ENCODE measurements at places on chromosomes 12 and 14. TPM values are rescaled to one million over a fixed set of nuclear protein-coding genes. Genes with fewer than 3 reads are reported as not detected.
A peak's percentile ranks its signal among the peaks of the same experiment; 100 is the strongest.

GRCh38 chr12:39095636-39096330, 190.4 kb upstream of the CPNE8 start:
- DNase-seq, result no peak

DNA sequence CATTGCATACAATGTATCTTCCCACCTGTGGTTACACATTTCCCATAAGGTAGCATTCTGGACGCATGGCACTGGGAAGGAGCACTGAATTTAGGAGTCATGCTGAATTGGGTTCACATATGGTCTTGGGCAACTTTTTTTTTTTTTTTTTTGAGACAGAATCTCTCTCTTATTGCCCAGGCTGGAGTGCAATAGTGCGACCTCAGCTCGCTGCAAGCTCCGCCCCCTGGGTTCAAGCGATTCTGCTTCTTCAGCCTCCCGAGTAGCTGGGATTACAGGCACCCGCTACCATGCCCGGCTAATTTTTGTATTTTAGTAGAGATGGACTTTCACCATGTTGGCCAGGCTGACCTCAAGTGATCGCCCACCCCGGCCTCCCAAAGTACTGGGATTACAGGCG, 13.3 kb downstream of the DIP2B start:
- DNase-seq, result no peak

DNA sequence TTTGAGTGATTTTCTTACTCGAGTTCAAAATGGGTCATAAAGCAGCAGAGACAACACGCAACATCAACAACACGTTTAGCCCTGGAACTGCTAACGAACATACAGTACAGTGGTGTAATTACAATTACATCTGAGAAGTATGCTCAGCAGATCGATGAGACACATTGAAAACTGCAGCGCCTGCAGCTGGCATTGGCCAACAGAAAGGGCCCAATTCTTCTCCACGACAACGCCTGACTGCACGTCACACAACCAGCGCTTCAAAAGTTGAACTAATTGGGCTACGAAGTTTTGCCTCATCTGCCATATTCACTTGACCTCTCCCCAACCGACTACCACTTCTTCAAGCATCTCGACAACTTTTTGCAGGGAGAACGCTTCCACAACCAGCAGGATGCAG, 145.6 kb downstream of the SCARB1 start:
- DNase-seq, result no peak

GRCh38 chr12:113002676-113003075, 24.4 kb downstream of the OAS2 start:
- no peak for DNase-seq

GRCh38 chr12:111268738-111269572, 99.9 kb downstream of the PHETA1 start:
- no peak for DNase-seq

DNA sequence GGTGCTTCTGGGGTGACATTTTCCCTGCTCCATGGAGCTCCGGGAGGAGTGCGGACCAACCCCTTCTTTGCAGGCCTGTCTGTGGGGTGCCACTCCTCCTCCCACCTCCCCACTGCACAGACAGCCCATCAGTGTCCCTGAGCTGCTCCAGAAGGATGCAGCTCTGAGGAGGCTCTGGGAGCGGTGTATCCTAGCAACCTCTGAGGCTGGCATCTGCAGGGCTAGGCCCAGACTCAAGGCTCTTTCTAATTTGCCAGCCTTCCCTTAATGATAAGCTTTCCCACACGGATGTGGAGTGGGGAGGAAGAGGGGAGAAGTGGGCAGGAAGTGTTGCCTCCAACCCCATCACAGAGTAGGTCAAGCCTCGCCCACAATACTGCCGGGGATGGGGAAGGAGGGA, 59.7 kb downstream of the CALM1 start:
- DNase-seq, result no peak

DNA sequence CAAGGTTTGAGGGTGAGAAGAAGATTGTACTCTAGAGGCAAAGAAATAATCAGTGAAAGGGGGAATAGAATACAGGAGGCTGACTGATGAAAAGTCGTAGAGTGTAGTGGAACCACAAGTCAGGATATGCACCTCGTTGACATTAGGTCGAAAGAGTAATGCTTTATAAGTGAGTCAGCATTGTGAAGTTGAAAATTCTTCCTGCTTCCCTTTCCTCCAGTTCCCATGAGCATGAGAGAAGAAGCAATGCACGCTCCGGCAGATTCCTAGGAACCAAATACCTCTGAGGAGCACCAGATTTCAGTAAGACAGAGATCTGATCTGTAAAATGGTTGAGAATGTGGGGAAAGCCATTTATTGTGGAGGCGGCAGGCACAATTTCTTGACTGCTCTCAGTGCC, 16.5 kb downstream of the CCER1 start:
- DNase-seq, result no peak

DNA sequence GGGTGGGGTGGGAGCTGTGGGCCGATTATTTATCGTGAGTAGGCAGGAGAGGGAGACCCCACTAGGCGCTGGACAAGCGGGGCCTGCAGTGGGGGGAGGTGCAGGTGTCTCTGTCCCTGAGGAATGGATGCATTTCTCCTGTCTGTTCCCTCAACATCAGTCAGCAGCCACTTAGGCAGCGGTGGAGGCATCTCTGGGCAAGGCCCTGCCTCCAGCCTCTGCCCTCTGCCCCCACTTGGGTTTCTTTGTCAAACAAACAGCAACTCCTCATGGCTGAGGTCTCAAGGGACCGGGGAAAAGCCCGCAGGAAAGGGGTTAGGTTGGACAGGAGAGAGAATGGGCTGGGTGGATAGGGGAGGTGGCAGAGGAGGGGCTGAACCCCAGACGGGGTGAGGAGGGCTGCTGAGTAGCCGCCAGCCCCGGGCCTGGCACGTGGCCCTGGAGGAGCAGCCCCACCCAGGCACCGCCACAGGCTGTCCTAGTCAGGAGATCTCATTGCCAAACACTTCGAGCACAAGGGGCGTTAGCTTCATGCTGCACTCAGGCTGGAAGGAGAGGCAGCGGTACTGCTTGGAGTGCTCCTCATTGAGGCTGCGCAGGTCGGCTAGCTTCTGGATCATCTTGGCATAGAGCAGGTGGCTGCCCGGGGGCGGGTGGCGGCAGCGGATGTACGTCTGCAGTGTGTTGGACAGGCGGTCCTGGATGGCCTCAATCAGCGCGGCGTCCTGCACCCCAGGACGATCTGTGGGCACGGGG, 24.7 kb upstream of the HDAC7 start:
- DNase-seq, result peak; percentile 89

Gene ANP32D
- 0.43 TPM for total RNA-seq

Gene LRRC10
- not detected for total RNA-seq

Gene MMP19
- total RNA-seq, result 30.2 TPM

Gene CFAP54
- 0.75 TPM for total RNA-seq

Gene EIF4B
- total RNA-seq, result 436 TPM

Gene PRKAG1
- 46.5 TPM for total RNA-seq

Gene TSPAN11
- 7.8 TPM for total RNA-seq
